ENCODE measurements at places on chromosomes 6 and 20.
A peak's percentile ranks its signal among the peaks of the same experiment; 100 is the strongest.

DNA sequence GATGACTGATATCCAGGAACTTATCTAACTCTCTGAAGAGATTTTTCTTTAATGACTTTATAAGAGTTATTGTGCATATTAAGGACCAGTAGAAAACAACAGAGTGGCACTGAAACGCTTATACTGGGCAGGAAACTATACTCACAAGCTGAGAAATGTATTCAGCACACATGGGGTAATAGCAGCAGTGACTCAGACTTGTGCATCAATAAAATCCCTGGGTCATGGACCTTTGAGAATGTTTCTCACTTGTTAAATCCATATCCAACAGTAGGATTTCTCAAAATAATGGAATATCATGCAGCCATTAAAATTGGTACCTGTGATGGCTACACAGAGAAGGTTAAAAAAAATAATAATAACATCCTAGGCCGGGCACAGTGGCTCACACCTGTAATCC is 219.5 kb downstream of the BTBD9 start:
- H3K4me1 ChIP-seq = no peaks in the 10 kb centered on the region
- H3K4me3 ChIP-seq = no peak overlapping the region
- H3K27me3 ChIP-seq = no peaks in the 10 kb centered on the region
- no peak overlapping the region for H3K27ac ChIP-seq
- H3K36me3 ChIP-seq = no peaks in the 10 kb centered on the region
- no peak for DNase-seq

DNA sequence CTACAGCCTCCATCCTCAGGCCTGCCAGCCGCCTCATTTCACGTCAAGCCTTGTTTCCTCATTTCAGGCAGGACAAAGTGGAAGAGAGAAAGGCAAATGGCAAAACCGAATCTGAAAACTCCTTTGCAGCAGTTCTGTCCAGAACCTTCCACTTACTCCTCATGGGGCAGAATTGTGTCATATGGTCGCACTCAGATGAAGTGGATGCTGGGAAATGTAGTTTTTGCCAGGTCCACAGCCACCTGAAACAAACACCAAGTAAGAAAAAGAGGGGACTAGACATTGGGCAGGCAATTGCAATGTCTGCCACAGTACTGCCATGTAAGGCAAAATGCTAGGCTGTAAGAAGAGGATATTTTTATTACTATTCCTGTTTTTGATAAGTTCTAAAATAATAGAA is 44.9 kb downstream of the ISM1 start:
- no peaks in the 10 kb centered on the region for H3K4me1 ChIP-seq
- DNase-seq = no peak
- H3K27ac ChIP-seq = no peak overlapping the region
- no peak overlapping the region for H3K4me3 ChIP-seq

GRCh38 chr6:36720251-36721141 is 22.9 kb downstream of the RAB44 start:
- H3K27ac ChIP-seq = no peak overlapping the region
- peak; percentile 43 for DNase-seq
- H3K36me3 ChIP-seq = no peaks in the 10 kb centered on the region
- H3K4me1 ChIP-seq = no peaks in the 10 kb centered on the region

DNA sequence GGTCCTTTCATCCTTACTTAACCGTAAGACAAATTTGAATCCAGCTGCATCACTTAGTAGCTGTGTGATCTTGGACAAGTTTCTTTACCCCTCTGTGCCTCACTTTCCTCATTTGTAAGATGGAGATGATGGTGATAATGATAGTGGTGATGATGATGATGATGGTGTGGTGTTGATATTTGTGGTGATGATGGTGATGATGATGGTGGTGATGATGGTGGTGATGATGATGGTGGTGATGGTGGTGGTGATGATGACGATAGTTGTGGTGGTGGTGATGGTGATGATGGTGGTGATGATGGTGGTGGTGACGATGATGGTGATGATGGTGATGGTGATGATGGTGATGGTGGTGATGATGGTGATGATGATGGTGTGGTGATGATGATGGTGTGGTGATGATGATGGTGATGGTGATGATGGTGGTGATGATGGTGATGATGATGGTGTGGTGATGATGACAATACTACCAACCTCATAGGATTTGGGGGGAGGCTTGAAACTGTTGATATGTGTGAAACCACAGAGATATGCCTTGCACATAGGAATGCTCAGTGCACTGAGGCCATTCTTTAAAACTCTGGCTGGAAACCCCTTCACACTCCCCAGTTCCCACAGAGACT is 233.2 kb downstream of the LY86 start:
- no peak for DNase-seq
- no peak overlapping the region for H3K4me3 ChIP-seq
- H3K36me3 ChIP-seq = no peaks in the 10 kb centered on the region
- no peaks in the 10 kb centered on the region for H3K27me3 ChIP-seq
- peaks cover 21% of the 10 kb centered on the region for H3K4me1 ChIP-seq

- no peaks in the 10 kb centered on the region for H3K27me3 ChIP-seq
- no peaks in the 10 kb centered on the region for H3K4me1 ChIP-seq
- H3K36me3 ChIP-seq = no peaks in the 10 kb centered on the region
- peak within 1 kb of the TSS; percentile 58 for H3K4me3 ChIP-seq
- no peak within 1 kb of the TSS for H3K27ac ChIP-seq
Measured at GRCh38 chr6:34465531-34466241, at the start of gene PACSIN1. TSS of gene PACSIN1 (plus strand) at chr6:34466076. CDS start at chr6:34526306, 60,230 bp downstream.

DNA sequence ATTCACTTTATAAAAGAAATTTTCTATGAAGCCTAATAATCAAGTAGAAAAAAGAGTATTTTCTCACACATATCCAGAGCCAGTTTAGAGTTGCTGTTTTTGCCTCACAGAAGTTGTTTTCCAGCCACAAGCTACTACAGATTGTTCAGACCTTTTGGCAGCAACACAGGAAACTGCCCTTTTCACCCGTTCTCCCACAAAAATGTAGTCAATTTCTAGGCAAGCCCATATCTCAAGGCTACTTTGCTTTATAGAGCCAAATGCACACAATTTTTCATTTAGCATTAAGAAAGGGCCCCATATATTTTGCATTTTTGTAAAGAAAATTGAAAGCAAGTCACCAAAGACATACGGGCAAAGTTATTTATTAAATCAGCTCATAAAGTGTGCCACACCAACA is 49.5 kb downstream of the EPB41L2 start:
- H3K36me3 ChIP-seq = no peaks in the 10 kb centered on the region
- DNase-seq = no peak
- H3K4me3 ChIP-seq = peak overlapping the region; percentile 6
- H3K27me3 ChIP-seq = no peaks in the 10 kb centered on the region
- H3K4me1 ChIP-seq = peaks cover 19% of the 10 kb centered on the region

DNA sequence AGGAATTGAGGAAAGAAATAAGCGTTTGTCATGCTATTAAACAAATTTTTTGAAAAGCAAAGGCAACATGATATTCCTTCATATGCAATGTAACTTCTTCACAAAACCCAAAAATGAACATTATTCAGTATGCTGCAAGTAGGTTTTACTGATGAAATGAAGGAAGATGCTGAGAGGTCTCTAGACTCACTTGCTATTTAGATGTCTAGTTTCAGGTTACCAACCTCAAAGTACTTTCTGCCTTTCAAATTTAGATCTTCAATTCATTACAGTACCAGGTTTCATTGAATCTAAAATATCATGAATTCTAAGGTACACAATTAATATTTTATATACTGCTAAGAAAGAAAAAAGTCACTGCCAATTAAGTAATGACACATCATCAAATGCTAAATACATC is 39.9 kb downstream of the MYO6 start:
- H3K36me3 ChIP-seq = no peaks in the 10 kb centered on the region
- no peaks in the 10 kb centered on the region for H3K27me3 ChIP-seq
- H3K27ac ChIP-seq = no peak overlapping the region
- no peak for DNase-seq

GRCh38 chr6:22972771-22973170 is 403.4 kb downstream of the HDGFL1 start:
- no peak overlapping the region for H3K4me3 ChIP-seq
- no peaks in the 10 kb centered on the region for H3K4me1 ChIP-seq
- H3K27ac ChIP-seq = no peak overlapping the region
- H3K27me3 ChIP-seq = no peaks in the 10 kb centered on the region
- no peak for DNase-seq

DNA sequence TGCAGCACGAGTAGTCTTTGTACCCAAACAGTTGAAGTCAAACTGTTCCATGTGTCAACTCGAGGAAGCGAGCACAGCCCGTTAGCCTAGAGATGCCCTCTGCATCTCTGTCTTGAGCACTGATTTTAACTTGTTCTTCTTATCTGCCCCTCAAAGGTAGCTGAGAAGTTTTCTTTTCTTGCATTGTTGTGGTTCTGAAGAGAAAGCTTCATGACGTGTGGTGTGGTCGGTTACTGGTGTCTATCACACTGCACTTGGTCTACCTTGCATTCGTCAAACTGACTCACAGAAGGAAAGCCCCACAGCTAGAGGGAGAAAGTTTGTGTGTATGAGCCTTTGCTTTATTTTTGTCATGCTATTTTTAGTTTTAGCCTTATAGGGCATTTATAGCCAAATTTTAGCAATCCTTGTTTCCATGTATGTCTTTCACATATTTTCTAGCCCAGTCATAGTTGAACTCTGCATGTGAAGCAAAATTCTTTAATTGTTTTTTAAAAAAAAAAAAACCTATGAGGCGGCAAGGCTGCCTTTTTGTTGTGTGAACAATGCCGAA is 115.1 kb downstream of the JAG1 start:
- H3K27ac ChIP-seq = no peak overlapping the region
- H3K36me3 ChIP-seq = no peaks in the 10 kb centered on the region
- H3K4me3 ChIP-seq = no peak overlapping the region
- DNase-seq = no peak
- no peaks in the 10 kb centered on the region for H3K27me3 ChIP-seq

DNA sequence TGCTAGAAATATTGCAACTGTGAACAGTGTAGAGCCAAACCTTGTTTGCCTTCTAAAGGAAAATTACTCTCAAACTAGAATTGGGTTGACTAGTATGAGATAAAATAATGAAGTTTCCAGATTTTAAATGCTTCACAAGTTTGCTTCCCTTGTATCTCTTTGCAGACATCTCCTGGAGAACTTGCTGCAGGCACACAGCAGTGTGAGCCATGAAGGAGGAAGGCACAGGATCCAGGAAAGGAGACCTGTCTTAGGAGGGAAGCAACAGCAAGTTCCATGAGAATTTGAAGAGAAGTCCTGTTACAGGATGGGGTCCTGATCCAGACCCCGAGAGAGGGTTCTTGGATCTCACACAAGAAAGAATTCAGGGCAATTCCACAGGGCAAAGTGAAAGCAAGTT is 115.9 kb downstream of the BMP7 start:
- peaks cover 8% of the 10 kb centered on the region for H3K27me3 ChIP-seq
- no peaks in the 10 kb centered on the region for H3K4me1 ChIP-seq
- H3K36me3 ChIP-seq = no peaks in the 10 kb centered on the region
- DNase-seq = no peak
- H3K4me3 ChIP-seq = no peak overlapping the region
- no peak overlapping the region for H3K27ac ChIP-seq

- no peak for DNase-seq
- no peaks in the 10 kb centered on the region for H3K36me3 ChIP-seq
- H3K27ac ChIP-seq = no peak overlapping the region
Measured at GRCh38 chr20:39705032-39705431, 742.9 kb downstream of the DHX35 start.

GRCh38 chr20:49344975-49345374 is 67.1 kb upstream of the ZNFX1 start:
- peak overlapping the region; percentile 32 for H3K4me3 ChIP-seq
- H3K4me1 ChIP-seq = peaks cover 33% of the 10 kb centered on the region
- peak overlapping the region; percentile 89 for H3K27ac ChIP-seq
- peak; percentile 82 for DNase-seq
- no peaks in the 10 kb centered on the region for H3K36me3 ChIP-seq

- no peaks in the 10 kb centered on the region for H3K36me3 ChIP-seq
- no peak overlapping the region for H3K27ac ChIP-seq
- DNase-seq = no peak
- H3K27me3 ChIP-seq = no peaks in the 10 kb centered on the region
- H3K4me3 ChIP-seq = no peak overlapping the region
Measured at GRCh38 chr6:113774127-113774825, 82.9 kb upstream of the MARCKS start.

DNA sequence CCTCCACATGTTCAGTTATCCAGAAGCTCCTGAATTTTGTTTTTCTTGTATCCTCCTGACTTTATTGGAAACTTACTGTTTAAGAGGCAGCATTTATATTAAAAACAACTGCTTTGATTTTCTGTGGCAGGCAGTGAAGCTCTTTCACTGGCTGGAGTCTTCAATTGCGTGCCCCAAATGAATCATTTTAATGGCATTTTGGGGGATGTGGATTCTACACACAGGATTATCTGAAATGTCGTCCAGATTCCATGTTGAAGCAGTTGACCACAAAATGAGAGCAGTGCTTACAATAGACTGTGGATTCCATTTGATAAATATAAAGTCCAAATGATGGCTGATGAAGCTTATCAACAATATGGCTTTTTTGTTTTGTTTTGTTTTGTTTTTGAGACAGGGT is 41.0 kb upstream of the HIVEP1 start:
- no peaks in the 10 kb centered on the region for H3K4me1 ChIP-seq
- H3K36me3 ChIP-seq = no peaks in the 10 kb centered on the region
- H3K27ac ChIP-seq = no peak overlapping the region
- H3K27me3 ChIP-seq = no peaks in the 10 kb centered on the region
- no peak for DNase-seq

- H3K27me3 ChIP-seq = no peaks in the 10 kb centered on the region
- peak overlapping the region; percentile 80 for H3K4me3 ChIP-seq
- peaks cover 7% of the 10 kb centered on the region for H3K4me1 ChIP-seq
- H3K36me3 ChIP-seq = no peaks in the 10 kb centered on the region
- H3K27ac ChIP-seq = no peak overlapping the region
Measured at GRCh38 chr6:138105880-138106664, 1.1 kb downstream of the PERP start.

GRCh38 chr6:102749210-102749971 is 1355.9 kb downstream of the GRIK2 start:
- H3K27me3 ChIP-seq = no peaks in the 10 kb centered on the region
- no peaks in the 10 kb centered on the region for H3K4me1 ChIP-seq
- DNase-seq = no peak
- H3K27ac ChIP-seq = no peak overlapping the region
- H3K4me3 ChIP-seq = no peak overlapping the region

DNA sequence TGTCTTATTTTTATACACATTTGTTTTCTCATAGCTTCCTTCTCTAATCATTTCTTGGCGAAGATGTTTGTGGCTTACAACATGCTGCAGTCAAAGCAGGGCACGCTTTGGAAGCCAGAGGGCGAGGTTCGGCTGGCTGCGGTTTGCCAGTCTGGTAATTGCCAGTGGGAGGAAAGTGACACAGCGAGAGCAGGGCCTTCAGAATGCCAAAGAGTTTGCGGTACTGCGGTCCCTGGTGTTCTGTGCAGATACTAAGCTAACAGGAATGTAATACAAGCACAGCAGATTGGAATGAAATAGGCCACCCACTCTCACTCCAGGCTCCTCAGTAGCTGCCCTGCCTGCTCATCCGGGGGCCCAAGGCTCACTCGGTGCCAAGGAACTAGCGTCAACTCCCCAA is 58.7 kb upstream of the TGM3 start:
- H3K4me1 ChIP-seq = no peaks in the 10 kb centered on the region
- H3K27me3 ChIP-seq = no peaks in the 10 kb centered on the region
- peak overlapping the region; percentile 50 for H3K27ac ChIP-seq
- peak; percentile 67 for DNase-seq

DNA sequence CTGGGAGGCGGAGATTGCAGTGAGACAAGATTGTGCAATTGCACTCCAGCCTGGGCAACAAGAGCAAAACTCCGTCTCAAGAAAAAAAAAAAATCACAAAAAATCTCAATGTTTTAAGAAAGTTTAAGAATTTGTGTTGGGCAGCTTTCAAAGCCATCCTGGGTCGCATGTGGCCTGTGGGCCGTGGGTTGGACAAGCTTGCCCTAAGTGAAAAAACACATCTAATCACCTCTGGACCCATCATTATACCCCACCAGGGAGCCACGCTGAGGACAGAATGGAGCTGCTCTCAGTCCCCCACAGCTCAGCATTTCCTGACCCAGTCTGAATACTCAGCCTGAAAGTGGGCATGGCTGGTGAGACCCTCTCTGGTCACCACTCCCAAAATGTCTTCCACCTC is 129.3 kb downstream of the PRND start:
- H3K27me3 ChIP-seq = no peaks in the 10 kb centered on the region
- H3K4me3 ChIP-seq = no peak overlapping the region
- H3K4me1 ChIP-seq = no peaks in the 10 kb centered on the region
